NCI-H187 treated with DMSO at 0.1 percent for 48 hours (cell line): ENCODE measurements at places on chromosomes 1 and 21.

- DNase-seq: no peak
Measured at GRCh38 chr1:215143497-215143896, 61.0 kb downstream of the KCNK2 start.

DNA sequence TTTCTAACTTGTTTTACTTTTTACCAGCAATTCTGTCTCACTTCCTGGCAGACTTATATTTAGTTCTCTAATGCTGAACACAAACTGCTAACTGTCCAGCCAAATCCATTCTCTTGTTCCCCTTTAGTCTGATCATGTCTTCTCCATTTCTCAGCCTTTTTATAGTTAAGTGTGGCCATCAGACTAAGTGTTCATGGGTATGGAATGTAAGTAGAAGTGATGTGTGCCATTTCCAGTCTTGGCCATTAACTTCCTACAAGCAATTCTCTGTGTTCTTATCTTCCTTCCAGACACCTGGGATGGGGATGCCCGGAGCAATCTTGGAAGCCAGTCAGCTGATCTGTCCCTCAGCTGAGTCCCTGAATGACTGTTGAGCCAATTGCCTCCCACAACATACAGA is 165.8 kb downstream of the ST6GALNAC3 start:
- no peak for DNase-seq

DNA sequence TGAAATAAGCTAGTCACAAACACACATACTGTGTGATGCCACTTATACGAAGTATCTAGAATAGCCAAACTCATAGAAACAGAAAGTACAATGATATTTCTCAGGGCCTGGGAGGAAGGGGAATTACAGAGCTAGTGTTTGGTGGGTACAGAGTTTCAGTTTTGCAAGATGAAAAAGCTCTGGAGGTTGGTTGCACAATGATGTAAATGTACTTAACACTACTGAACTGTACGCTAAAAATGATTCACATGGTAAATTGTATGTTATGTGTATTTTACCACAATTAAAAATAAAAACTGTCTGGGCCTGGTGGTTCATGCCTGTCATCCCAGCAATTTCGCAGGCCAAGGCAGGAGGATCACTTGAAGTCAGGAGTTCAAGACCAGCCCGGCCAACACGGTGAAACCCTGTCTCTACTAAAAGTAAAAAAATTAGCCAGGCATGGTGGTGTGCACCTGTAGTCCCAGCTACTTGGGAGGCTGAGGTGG is 15.3 kb upstream of the FHAD1 start:
- no peak for DNase-seq

DNA sequence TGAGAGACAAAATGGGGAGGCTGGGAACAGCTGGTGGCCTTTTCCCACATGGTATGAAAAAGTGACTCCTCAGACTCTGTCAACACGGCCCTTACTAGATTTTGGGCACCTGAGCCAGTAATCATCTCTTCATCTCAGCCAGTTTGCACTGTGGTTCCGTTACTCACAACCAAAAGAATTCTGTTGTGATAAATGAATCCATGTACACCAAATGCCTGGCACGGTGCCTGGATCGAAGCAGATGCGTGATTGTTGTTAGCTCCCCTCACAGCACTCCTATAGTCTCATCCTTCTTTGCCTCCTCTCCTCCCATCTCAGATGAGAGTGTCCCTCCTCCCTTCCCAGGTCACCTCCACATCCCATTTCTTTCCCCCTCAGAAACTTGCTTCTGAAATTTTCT is 57.9 kb upstream of the GJB5 start:
- DNase-seq: no peak

DNA sequence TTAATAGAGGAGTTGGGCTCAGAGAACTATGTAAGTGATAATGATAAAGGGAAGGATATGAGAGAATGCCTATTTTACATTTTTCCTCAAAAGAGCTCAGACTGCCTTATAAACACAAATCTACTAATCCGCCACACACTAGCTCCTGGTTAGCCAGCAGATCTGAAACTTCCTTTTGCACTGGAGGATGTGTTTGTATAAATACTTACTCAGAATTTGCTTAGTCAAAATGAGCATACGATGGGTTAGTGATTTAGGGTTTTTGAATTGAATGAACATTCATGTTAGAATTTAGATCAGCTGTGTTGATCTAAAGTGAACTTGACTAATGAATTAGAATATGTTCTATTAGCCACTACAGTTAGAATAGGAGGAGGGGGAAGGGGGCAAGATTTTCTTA is 9.1 kb upstream of the IER5 start:
- DNase-seq: no peak

DNA sequence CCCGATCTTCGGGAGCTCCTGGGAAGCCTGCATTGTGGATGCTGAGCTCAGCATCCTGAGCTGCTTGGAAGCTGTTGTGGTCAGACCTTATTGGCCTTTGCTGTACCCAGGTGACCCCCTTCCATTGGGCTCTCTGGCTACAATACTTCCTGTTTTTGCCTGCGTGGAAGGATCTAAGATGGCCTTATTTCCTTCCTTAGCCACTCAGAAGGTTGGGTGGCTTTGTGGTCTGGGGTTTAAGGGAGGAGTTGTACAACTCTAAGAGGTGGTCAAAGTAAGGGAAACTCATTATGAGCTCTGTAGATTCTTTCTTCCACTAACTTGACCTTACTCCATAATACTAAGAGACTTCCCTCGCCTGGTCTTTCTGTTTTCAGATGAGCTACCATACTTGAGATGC is 17.7 kb downstream of the PFKFB2 start:
- no peak for DNase-seq

DNA sequence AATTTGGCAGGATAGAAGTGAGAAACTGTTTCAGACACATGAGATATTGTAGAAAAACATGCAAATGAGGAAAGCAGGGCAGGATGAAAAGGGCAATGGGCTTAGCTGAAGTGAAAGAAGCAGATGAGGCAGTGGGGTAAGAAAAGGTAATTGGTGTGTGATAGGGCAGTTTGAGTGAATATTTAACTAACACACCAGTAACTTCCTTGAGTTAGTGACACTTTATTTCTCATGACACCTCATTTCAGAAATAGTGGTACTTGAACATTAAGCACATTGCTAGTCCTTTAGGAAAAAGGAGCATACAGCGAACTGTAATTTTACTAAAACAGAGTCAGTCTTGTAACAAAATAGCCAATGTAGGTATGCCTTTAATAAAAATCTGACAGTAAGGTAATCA is 415.0 kb downstream of the DPYD start:
- no peak for DNase-seq

DNA sequence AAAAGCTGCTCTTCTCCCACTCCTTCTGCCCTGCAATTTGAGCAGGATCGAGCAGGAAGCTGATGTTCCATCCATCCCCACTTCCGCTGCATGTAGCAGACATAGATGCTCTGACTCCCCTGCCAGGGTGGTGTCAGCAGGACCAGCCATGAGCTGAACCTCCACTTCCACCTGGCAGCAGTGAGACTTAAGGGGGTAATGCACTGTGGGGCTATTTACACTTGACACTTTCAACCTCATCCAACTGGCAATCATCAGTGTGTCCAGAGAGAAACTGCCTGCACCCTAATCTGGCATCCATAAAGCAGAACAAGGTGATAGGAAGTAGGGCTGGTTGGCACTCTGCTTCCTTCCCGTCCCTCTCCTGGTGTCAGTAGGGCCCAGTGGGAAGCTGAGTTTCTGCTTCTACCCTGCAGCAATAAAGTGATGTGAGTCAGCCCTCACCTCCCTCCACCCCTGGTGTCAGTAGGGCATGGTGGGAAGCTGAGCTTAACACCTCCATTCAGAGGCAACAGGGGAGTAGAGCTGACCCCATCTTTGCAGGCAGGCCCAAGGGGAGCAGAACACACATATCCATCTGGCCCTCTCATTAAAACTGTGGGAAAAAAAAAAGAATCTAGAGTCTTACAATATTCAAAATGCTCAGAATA is 272.3 kb downstream of the PTPRU start:
- no peak for DNase-seq

DNA sequence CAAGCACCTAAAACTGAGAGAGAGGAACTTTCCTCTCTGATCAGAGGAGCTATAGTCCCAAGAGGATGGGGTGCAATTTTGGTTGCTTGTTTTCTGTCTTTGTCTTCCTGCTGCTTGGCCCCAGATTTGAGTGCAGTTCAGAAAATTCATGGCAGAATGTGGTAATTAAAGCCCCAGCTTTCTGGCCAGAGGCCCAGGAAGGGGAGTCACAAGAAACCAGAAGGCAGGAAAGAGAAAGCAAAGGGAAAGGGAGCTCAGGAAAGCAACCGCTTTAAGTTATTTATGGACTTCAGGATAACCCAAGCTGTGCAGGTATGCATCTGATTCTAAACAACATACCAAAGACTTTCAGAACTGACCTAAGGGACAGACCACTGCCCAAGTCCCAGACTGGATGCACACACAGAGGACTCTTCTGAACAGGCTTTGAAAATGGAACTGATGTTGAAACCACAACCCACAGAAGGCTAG is 88.8 kb downstream of the ST3GAL3 start:
- DNase-seq: no peak

DNA sequence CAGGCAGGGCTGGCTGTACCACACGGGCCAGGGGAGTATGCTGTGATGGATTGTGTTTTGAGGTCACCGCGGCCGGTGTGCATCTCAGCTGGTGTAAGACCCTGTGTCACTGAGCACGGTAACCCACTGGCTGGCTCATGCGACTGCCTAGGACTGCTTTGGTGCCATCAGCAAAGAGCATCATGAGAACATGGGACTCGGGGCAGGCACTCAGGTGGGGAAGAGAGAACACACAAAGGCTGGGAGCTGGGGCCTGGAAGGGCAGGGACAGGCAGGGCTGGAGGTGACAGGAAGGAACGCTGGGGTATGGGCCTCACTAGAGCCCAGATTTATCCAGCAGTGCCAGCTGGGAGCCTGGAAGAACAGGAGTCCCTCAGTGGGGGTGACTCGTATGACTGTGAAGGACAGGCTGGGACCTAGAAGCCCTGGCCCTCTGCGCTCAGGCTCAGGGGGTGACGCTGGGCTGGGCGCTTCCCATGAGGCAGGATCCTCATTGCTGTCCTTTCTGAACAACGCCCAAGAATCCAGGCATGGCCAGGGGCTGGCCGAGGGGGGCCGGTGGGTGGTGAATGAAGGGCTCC is 210.4 kb upstream of the VAMP3 start:
- no peak for DNase-seq

GRCh38 chr1:43451701-43452532 is 1.8 kb downstream of the HYI start:
- no peak for DNase-seq

DNA sequence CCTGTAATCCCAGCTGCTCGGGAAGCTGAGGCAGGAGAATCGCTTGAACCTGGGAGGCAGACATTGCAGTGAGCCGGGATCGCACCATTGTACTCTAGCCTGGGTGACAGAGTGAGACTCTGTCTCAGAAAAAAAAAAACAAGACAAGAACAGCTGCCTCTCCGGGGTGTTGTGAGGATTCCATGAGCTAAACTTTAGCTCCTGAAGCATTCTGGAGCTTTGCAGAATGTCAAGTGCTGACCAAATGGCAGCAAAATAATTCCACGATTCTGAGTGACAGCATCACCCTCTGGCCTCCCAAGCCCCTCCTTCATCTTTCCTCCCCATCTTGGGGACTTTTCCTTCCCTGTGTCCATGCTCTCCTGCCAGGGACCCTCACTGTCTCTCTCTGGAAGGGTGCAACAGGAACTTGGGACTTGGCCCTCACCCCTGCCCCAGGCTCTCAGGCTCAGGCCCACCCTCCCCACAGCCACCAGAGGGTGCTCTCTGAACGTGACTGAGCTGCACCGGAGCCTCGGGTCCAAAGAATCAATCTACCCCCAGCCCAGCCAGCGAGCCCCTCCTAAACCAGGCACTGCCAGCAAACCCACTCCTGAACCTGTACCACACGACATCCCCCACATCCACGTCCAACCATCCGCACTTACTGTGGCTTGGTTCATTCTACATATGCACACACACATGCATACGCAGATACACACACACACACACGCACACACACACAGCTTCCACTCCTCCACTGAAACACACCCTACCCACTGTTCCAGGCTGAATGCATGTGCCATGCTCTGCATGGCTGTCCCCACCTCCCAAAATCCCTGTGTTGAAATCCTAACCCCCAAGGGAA is 45.7 kb downstream of the ACOT7 start:
- no peak for DNase-seq

- no peak for DNase-seq
Measured at GRCh38 chr1:168499688-168500049, 44.1 kb downstream of the XCL2 start.

- DNase-seq: no peak
Measured at GRCh38 chr1:157469752-157470675, 82.3 kb downstream of the FCRL5 start.

DNA sequence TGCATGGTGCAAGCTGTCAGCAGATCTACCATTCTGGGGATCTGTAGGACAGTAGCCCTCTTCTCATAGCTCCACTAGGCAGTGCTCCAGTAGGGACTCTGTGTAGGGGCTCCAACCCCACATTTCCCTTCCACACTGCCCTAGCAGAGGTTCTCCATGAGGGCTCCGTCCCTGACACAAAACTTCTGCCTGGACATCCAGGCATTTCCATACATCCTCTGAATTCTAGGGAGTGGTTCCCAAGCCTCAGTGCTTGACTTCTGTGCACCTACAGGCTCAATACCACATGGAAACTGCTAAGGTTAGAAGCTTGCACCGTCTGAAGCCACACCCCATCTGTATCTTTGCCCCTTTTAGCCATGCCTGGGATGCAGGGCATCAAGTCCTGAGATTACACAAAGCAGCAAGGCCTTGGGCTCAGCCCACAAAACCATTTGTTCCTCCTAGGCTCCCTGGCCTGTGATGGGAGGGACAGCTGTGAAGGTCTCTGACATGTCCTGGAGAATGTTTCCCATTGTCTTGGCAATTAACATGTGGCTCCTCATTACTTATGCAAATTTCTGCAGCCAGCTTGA is 117.0 kb upstream of the NFIA start:
- no peak for DNase-seq

GRCh38 chr1:64182207-64182606 is 21.2 kb upstream of the UBE2U start:
- no peak for DNase-seq

DNA sequence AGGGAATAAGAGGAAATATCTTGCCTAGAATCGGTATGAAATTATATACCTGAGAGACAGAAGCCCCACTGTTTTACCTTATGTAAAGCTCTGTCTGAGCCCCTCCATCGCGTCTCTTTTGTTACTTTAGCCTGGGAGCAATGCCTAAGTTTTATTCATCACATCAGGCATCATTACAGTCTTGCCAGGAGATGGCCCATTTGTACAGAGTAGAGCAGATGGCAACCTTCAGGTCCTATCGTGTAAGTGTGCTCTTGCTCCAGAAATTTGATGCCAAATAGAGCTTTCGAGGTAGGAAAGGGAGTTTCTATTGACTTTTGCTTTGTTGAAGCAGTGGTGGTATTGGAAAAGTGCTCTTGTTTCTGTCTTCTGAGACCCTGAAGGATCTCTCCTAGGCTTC is 24.9 kb downstream of the CFAP126 start:
- DNase-seq: no peak

GRCh38 chr1:84152649-84153056 is 8.6 kb downstream of the PRKACB start:
- no peak for DNase-seq

DNA sequence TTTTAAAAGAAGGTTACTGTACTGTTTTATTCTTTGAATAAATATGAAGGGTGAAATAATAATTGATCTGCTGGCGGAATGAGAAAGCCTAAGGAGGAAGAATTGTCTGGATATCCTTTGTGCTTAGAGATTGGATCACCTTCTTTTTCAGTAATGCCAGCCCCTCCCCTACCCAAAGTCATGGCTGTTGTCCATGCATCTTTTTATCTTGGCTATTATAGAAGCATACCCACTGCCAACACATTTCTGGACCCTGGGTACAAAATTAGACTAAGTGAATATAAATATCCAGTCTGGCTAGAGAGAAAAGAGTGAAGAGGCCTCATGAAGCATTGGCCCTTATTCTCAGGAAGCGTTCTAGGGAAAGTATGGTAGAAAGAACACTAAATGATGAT is 28.1 kb downstream of the AK4 start:
- DNase-seq: no peak
